ENCODE measurements at places on chromosomes 4 and X. TPM values are rescaled to one million over a fixed set of nuclear protein-coding genes. Genes with fewer than 3 reads are reported as not detected.

DNA sequence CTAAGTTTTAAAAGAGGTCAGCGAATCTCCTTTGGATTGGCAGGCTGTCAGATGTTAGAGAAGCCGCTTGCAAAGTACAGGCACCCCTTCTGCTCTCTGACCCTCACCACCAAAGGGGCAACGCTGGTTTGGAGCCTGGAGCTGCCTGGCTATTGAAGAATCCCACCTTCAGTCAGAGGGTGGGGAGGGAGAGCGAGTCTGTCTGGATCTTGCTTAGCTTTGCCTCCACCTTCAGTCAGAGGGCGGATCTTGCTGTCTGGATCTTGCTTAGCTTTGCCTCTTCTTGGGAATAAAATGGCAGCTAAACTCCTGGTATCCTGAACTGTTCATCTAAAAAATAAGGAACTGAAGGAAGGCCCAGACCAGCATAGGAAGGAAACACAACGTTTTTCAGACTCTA is 7.3 kb downstream of the CCDC110 start:
- H3K4me3 ChIP-seq = no peak overlapping the region
- H3K36me3 ChIP-seq = no peaks in the 10 kb centered on the region
- peaks cover 5% of the 10 kb centered on the region for H3K4me1 ChIP-seq
- no peak overlapping the region for H3K27ac ChIP-seq

DNA sequence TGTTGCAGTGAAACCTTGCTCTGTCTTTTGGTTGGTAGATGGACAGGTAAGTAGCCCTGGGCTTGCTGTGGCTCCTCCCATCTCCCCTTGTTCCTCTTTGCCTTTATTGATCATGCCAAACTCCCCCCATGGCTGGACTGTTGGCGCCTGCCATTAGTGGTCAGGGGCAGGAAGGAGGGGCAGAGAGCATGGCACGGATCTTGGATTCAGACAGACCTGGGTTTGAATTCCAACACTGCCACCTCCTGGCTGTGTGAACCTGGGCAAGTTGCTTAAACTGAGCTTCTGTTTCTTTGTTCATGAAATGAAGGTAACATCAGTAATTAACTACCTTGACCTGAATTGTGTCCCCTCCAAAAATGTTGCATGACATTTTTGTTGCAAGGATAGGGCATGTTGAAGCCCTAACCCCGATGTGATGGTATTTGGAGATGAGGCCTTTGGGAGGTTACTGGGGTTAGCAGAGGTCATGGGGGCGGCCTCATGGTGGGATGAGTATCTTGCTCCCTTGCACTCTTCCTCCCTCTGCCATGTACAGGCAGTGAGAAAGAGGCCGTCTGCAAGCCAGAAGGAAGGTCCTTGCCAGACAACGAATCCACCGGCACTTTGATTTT is 6.0 kb downstream of the SLC2A9 start:
- no peaks in the 10 kb centered on the region for H3K36me3 ChIP-seq
- H3K4me3 ChIP-seq = no peak overlapping the region
- peak; percentile 82 for DNase-seq
- no peak overlapping the region for H3K27ac ChIP-seq
- peaks cover 8% of the 10 kb centered on the region for H3K27me3 ChIP-seq
- peaks cover 4% of the 10 kb centered on the region for H3K4me1 ChIP-seq

- no peaks in the 10 kb centered on the region for H3K36me3 ChIP-seq
- no peak overlapping the region for H3K4me3 ChIP-seq
- H3K27me3 ChIP-seq = no peaks in the 10 kb centered on the region
- no peaks in the 10 kb centered on the region for H3K4me1 ChIP-seq
Measured at GRCh38 chr4:74297539-74297938, 10.7 kb upstream of the EPGN start.

The CTAG1A gene
- not detected for total RNA-seq

The HSD17B13 gene
- total RNA-seq = not detected

Data from GM23338 (cell line).